AG04449 (cell line): ENCODE measurements at places on chromosomes 13 and 19.

DNA sequence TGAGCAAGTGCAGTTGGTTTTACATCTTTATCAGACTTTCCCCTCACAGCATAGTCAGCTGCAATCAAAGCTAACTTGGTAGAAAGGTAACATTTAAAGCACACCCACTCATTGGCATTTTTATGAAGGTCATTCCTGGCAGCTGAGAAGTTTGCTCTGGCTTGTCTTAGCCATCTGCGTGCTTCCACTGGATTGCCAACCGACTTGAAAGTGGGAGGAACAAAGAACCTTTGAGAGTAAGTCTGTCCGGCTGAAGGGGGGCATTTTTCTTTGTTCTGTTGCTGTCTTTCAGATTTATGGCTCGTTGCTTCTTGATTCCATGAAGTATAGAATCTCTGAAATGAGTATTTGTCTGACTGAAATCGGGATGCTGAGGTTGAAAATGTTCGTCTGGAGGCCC, 103.1 kb downstream of the SACS start:
- DNase-seq = no peak

- DNase-seq = no peak
Observed at GRCh38 chr13:98450026-98450425, 126.9 kb downstream of the STK24 start.

GRCh38 chr13:27339299-27339698, 68.7 kb downstream of the RASL11A start:
- DNase-seq = no peak

- DNase-seq = no peak
Observed at GRCh38 chr13:31044364-31045285, 112.2 kb downstream of the TEX26 start.

DNA sequence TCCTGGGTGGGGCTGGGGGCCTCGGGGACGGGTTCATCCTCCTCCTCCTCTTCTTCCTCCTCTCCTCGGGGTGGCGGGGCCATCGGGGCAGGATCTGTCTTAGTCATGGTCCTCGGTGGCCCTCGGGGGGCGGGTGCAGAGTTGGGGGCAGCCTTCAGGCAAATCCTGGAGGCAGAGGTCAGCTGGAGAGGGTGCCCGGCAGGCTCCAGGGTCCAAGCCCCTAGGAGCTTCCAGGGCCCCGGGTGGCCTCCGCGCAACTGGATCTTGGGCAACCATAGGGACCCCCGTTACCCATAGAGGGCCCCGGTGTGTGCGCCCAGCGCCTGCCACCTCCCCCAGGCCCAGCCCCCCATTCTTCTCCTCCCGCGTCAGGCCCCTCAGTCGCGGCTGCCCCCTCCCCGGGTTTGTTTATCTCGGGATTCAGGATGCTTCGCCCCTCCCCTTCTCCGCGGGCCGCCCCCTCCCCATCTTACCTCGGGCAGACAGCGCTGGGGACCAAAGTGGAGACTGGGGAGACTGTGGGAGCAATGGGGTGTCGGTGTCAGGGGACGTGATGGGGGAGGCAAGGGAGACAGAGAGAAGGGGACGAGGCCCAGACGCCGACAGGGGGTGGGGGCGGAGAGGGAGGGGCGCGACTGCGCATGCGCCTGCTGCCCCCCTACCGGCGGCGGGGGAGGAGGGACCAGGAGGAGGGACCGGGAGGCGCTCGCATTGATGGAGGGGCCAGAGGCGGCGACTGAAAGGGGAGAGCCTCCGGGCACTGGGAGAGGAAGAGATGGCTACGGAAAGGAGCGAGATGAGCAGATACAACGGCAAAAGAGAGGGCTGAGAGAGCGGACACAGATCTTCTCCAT, at the start of gene CLIP3:
CLIP3 (minus strand) TSS at position 623 of the 854 bp plus-strand sequence; CDS start at position 107, 516 bp downstream.
- no peak for DNase-seq

GRCh38 chr13:79663435-79663834, 182.5 kb downstream of the NDFIP2 start:
- no peak for DNase-seq

DNA sequence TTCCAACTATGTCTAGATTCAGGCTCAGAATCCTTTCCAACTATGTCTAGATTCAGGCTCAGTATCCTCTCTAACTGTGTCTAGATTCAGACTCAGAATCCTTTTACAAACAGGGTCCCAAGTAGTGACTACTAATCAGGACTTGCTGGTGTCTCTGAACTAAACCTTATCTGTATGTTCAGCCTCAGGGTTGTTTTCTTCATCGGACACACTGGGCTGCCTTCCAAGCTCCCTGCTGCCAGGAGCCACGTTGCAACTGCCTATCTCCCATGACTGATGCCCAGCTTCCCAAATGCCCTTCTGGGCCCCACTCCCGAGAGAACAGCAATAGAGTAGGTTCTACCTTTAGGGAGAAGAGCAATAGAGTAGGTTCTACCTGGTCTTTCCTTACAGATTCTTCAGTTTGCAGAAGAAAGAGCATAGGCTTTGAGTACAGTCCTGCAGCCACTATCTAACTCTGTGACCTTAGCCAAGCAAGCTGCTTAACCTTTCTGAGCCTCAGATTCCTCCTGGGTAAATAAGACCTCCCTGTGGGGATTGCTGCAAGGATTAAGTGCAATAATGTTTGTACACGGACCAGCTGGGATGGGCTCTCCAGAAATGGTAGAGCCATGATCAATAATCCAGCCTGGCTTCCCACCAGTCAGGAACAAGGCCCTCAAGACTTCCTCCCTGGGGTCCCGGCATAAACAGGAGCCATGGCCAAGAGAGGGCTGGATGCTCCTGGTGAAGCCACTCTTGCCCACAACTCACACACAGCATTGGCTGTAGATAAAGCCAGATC, 61.5 kb downstream of the ZIC5 start:
- no peak for DNase-seq

- DNase-seq = no peak
Observed at GRCh38 chr19:2291185-2291751, 9.3 kb upstream of the PEAK3 start.

DNA sequence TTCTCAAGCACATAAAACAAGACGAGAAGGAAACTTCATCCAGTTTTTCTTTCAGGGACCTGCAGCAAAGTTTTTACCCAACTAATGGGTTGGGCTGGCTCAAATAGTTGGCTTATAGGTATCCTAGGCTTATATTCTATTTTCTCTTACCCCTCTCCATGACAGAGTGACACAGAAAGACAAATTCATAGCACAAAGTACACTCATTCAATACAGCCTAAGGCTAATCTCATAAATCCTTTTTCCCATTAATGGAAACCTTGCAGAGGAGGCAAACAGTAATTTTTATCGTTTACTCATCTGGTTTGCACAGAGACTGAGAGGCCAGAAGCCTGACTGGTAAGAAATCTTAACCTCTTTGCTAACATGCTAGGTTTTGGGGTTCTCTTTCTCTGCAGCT, 1589.9 kb downstream of the SLITRK1 start:
- no peak for DNase-seq

GRCh38 chr19:42129399-42130253, 2.6 kb downstream of the POU2F2 start:
- no peak for DNase-seq

GRCh38 chr19:50705422-50706019, 14.1 kb downstream of the SHANK1 start:
- no peak for DNase-seq

GRCh38 chr19:55460670-55461258, 678 bp downstream of the ISOC2 start:
- DNase-seq = no peak

- DNase-seq = no peak
Observed at GRCh38 chr13:78022164-78022877, 103.7 kb upstream of the EDNRB start.

- no peak for DNase-seq
Observed at GRCh38 chr19:51417810-51418157, 342 bp upstream of the SIGLEC10 start.

- DNase-seq = no peak
Observed at GRCh38 chr19:48081106-48081505, 29.5 kb downstream of the PLA2G4C start.

DNA sequence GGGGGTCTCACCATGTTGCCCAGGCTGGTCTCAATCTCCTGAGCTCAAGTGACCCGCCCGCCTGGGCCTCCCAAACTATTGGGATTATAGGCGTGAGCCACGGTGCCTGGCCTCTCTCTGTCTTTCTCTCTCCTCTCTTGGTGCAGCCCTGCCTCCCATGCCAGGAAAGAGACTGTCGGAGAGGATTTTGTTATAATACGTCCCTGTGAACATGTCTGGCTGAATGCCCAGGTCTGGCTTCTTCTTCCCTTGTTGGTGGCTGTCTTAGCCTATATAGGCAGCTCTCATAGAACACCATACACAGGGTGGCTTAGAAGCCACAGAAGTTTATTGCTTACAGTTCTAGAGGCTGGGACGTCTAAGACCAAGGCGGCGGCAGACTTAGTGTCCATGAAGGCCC, 46.4 kb downstream of the PEX11G start:
- no peak for DNase-seq

GRCh38 chr13:22275393-22275792, 604.5 kb downstream of the FGF9 start:
- DNase-seq = no peak

DNA sequence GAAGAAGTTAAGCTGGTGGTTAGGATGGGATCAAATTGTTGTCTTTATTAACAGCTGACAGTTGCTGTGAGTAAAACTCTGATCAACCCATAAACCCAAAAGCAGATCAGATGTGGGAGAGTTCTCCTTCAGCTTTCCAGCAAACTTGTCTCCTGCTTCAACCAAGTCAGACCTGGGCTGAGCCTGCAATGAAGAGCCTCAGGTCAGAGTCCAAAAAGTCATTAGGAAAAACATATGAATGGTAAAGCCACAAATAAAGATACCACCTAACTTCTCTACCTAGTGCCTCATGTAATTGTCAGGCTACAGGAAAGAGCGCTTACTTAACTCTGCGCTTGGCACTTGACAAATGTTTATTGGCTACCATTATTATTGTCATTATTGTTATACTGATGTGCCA, 21.9 kb upstream of the UBE2L5 start:
- no peak for DNase-seq

DNA sequence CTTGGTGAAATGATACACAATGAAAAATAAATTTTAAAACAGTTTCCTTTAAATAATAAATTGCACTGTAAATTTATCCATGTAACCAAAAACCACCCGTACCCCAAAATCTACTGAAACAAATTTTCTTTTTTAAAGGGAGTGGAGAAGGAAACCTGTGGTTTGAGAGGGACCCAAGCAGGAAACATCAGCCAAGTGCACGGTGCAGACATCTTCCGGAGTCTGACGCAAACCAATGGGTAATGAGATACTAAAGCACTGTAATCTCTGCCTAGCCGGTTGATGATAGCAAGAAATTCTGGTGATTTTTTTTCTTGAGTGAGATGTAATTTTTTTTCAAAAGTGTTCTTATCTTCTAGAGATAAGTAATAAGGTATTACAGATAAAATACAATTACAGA, 115.4 kb downstream of the ABCC4 start:
- no peak for DNase-seq

- DNase-seq = peak; percentile 7
Observed at GRCh38 chr19:55116232-55116858, 1.1 kb downstream of the PPP1R12C start.

- no peak for DNase-seq
Observed at GRCh38 chr19:40322951-40323615, 25.1 kb downstream of the C19orf47 start.

GRCh38 chr13:52695856-52696255, 43.2 kb downstream of the SUGT1 start:
- peak; percentile 21 for DNase-seq

GRCh38 chr13:83905641-83906040, 23.4 kb upstream of the SLITRK1 start:
- no peak for DNase-seq

- peak; percentile 86 for DNase-seq
Observed at GRCh38 chr19:680287-681028, 4.3 kb downstream of the FSTL3 start.

DNA sequence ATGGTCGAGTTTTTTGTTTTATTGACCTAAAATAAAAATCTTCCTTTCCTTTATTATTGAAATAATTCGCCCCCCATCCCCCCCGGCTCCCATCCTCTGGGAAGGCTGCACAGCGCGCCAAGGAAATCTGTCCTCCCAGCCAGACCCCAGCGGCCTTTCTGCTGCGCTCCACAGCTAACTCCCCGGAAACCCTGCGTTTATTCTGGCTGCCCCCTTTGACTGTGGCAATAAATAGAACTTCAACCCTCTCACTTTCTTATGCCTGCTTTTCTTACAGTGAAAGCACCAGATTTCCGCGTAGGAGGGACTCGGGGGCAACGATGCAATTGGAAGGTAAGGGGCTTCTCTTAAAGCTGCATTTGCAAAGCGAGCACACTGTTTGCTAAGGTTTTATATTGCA, 9.7 kb upstream of the C19orf12 start:
- no peak for DNase-seq

GRCh38 chr19:17333611-17334413, 843 bp downstream of the ANO8 start:
- DNase-seq = no peak

- DNase-seq = no peak
Observed at GRCh38 chr19:3908266-3909054, 24.4 kb upstream of the NMRK2 start.

GRCh38 chr19:52138983-52139251, 821 bp downstream of the ZNF616 start:
- DNase-seq = no peak

DNA sequence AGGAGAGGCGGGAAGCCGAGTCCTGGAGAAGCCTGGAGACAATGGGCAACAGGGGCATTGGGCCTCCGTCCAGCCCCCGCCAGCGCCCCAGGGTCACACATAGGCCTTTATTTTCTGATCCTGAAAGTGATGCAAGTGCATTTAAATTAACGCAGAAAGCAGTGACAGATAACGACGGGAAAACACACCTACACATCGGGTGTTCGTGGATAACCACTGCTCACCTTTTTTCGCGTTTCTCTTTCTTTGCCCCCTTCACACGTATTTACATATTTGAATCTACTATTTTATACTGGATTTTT, 30.4 kb upstream of the GRTP1 start:
- DNase-seq = no peak

DNA sequence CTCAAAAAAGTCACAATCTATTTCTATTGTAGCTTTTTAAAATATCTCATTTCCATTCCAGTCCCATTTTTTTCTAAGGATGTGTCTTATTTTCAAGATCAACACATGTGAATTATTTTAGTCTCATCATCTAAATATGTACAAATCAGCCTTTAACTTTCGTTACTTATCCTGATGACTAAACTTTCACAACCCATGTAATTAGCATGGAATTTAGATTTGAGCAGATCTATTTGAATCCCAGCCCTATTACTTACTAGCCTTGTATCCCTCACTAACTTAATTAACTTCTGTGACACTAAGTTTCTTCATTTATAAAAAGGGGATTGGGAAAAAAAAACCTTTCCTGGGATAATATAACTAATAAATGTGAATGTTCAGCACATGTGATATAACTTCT, 81.1 kb downstream of the UFM1 start:
- DNase-seq = no peak

DNA sequence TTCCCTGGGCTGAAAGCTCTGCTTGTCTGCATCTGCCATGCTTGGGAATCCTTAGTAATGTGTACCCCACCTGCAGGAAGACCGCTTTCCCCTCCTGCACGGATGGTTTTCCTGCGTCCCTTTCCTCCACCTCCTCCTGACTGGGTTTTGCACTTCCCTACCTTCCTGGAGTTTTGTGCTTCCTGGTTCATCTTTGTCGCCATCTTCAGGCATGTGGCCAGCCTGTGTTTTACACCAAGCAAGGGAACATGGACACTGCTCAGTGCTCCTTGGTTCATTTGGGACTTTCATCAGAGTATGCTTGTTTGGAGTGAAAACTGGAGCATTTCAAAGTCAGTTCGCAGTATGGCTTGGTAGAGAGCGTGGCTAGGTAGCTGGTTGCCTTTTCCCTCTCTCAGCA, 30.7 kb downstream of the ERICH6B start:
- DNase-seq = no peak

- DNase-seq = no peak
Observed at GRCh38 chr19:45599286-45599685, 2.7 kb downstream of the GPR4 start.
